ENCODE measurements at places on chromosomes 7 and 10.

GRCh38 chr10:63382066-63382465 lies 83.7 kb downstream of the JMJD1C start:
- no peak for DNase-seq

DNA sequence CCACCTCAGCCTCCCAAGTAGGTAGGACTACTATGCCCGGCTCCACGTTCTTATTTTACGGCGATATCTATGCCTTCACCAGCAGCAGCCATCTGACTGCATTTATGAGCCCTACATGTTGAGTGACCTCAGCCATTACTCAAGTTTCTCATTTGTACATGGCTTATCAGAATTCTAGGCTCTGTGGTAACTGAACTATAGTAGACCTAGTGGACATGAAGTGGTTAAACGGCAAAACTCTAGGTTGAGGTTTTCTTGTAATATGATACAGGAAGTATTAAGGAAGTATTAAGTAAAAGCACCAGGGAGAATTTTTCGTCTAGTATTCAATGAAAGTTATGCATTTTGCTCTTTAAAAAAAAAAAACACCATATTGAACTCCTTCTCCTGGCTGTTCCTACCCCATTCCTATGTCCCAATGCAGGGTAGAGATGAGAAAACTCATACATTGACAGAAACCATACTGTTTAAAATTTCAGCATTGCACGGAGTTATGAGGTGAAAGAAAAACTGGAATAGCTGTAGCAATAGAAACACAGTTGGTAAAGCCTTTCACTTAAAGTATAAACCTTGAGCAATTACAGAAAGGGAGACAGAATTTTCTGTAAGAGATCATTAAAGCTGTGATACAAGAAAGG lies 39.8 kb upstream of the EPC1 start:
- no peak for DNase-seq

- DNase-seq, result no peak
These were observed 8.8 kb upstream of the STMP1 start for GRCh38 chr7:135653340-135654080.

DNA sequence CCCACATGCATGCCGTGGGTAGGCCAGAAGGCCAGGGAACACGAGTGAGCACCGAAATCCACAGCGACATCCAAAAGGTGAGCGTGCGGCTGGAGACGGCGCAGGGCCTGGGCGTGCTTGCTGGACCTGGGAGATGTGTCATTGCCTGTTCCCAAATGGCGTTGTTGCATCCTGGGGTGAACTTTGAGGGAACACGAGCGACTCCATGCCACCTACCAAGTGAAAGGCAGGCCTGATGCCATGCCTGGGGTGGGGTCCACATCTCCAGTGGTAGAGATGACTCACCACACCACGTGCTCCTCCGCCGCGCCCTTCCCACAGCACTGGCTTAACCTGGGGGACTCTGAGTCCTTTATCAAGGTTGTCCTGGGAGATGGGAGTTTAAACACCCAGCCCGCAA lies 24.7 kb upstream of the VIPR2 start:
- DNase-seq, result no peak

DNA sequence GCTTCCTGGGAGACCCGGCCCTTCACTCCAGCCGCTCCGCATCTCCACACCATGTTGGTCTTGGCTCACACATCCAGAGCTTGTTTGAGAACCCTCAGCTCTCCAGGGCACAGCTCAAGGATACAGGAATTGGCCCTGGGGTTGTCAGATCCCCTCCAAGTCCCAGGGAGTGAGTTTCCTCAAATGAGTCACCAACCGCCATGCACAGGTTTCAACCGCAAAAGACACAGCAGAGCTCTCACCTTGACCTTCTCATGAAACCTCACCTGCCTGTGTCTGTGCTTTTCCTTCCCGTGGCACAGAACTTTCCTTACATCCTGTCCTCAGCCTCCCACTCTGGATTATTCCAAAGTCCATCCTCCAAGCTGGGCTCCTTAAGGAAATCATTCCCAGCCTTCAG lies 20.6 kb downstream of the AZGP1 start:
- no peak for DNase-seq

DNA sequence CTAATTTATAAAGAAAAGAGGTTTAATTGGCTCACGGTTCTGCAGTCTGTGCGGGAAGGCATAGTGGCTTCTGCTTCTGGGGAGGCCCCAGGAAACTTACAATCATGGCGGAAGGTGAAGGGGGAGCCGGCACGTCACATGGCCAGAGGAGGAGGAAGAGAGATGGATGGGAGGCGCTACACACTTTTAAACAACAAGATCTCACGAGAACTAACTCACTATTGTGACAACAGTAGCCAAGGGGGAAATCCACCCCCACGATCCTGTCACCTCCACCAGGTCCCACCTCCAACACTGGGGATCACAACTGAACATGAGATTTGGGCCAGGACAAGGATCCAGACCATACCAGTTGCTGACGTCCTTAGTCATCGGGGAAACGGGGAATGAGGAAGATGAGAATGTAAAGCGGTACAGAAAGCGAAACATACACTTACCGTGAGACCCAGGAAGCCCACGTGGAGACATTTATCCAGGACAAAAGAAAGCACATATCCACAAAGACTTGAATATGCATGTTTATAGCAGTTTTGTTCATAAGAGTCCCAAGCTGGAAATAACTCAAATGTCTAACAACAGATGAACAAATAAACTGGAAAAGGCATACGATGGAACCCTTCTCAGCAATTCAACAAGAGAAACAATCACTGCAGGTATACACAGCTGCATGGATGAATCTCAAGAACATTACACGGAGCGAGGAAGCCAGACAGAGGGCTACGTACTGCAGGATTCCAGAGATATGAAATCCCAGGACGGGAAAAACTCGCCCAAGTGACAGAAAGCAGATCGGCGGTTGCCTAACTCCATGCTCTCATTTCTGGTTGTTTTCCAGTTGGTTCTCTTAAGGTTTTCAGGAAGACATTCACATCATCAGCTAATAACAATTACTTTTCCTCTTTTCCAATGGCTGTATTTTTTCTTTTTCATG lies 26.2 kb upstream of the INPP5A start:
- no peak for DNase-seq

DNA sequence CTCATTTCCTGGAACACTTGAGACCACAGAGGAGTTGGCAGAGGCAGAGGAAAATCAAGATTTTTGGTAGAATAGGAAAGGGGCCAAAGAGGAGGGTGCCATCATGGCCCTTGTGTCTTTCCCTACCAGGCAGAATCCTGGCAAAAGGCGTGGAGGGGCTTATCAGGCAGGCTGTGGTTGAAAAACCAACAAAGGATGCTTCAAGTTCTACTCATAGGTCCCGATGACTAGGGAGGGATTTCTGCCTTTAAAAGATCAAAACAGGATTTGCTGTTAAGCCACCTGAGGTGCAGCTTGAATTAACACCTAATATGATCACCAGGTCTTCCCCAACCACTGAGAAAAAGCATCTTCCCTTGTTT lies 45.7 kb downstream of the BPGM start:
- DNase-seq, result no peak

DNA sequence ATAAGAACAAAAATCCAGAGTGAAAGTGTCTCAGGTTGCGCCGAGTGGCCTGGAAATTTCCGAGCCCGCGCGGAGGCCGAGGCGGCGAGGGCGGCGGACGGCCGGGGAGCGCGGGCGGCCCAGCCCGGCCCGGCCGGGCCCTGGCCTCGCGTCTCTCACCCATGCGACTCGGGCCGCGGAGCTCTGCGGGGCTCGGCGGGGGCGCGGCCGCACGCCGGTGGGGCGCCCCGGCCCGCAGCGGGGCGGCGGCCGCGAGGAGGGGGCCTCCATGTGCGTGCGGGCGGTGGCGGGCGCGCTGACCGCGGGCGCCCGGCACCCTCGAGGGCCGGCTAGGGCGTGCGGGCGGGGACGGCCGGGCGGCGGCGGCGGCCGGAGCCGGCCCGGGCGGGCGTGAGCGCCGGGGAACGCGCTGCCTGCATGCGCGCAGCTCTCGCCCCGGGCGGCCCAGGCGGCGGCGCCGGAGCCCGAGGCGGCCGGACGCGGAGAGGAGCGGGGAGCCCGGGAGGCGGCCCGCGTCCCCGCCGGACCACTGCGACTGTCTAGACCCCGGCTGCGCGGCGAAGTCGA lies 302 bp upstream of the EN2 start:
- DNase-seq, result no peak

- peak; percentile 14 for DNase-seq
These were observed 1.1 kb downstream of the TRIM8 start for GRCh38 chr10:102645388-102645740.

DNA sequence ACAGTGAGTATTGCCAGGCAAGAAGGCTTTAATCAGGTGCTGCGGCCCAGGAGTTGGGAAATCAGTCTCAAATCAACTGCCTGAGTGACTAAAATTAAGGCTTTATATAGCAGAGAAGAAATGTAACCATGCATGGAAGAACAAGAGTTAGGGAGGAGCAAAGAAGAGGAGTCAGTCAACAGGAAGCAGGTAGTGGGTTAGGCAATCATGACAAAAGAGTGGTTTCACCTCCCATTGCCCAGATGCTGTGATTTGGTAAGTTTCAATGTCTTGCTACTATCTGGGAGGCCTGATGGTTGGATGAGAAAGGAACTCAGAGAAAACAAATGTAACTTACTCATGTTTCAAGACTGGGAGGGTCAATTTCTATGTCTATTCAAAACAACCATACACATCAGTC lies 998.3 kb downstream of the GATA3 start:
- no peak for DNase-seq

DNA sequence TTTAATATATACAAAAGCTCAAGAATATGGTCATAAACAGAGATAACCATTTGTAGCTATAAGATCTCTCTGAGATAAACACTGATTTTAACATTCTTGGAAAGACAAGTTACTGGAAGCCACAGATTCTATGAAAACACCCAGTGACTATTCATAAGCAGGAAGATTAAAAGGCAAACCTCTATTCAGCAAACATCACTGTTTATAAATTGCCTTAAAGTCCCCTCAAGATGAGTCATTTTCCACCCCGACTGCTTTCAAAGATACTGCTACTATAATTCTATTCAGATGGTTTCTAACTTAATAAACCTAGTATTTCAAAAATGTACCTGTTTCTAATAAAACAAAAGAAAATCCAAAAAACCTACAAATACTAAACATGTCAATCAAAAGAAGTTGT lies 21.0 kb downstream of the TM9SF3 start:
- no peak for DNase-seq

- no peak for DNase-seq
These were observed 5.4 kb downstream of the LOXL4 start for GRCh38 chr10:98262571-98262970.

DNA sequence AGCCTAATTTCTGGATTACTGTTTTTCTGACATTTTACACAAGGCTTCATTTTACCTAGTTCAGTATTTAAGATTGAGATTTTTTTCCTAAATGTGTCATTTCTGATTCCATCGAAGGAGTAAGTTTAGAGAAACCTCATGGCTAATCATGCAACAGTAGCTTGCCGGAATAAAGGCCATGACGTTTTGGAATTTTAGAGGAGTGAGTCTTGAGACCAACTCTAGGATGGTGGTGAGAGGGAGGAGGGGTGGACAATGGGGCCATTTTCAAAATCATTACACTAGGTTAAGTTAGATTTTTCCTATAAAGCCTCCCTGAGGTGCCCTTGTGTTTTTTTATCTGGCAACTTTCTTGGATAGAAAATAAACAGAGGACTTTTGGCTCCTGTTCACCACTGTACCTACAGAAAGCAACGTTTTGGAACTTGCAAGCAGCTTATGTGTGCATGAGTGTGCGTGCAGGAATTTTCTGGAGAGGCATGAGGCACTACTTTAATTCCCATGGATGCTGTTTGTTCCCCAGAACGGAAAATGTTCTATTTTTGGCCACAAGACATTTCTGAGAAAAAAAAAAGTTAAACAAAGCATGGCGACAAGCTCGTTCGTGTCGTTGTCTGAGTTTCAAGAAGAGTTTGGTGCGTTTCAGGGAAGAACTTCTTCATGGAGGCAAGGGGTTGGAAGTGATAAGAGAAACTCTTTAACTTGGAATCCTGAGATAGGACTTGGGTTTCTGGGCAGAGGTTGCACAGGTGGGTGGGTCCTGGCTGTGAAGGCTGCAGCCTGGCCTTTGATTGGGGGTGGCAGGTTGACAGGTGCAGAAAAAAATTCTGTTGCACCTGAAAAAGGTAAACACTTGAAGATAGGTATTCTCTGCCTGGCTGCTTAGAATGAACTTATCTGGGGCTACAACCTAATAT lies 178.1 kb downstream of the PTEN start:
- DNase-seq, result no peak

DNA sequence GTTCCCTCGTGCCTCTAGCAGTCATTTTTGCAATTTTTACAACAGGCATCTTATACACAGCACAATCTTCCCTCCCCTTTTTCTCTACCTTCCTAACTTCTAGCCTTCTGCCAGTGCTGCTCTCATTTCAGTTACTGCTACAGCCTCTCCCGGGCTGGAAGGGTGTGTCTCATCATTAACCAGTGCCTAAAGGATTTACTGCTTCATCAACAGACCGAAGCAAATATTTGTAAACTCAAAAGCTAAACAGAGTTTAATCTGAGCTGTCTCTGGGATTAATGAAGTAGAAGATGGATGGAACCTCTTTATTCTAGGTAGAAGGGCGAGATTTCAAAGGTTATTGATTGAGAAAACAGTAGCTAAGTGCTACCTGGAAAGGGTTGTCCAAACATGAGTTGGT lies 94.3 kb downstream of the PRPF18 start:
- no peak for DNase-seq

- DNase-seq, result no peak
These were observed 497.7 kb downstream of the ARL4A start for GRCh38 chr7:13185139-13185538.

GRCh38 chr10:1933215-1933614 lies 195.9 kb upstream of the ADARB2 start:
- no peak for DNase-seq

DNA sequence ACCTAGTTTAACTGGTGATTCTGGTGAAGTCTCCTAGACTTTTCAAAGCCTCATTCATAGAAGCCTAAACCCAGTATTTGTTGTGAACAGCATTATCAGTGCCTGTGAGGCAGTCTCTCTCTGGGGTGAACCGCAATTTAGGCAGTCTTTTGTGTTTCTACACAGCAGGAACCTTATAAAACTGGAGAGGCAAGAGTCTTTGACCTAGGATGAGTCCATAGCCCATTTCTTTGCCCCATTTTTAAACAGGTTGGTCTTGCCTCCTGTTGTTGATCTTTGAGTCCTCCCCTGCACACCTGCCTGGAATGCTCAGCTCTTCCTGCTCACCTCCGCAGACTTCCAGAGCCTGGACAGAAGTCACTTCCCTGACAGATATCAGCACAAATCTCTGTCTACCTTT lies 51.2 kb upstream of the NRP1 start:
- DNase-seq, result no peak

DNA sequence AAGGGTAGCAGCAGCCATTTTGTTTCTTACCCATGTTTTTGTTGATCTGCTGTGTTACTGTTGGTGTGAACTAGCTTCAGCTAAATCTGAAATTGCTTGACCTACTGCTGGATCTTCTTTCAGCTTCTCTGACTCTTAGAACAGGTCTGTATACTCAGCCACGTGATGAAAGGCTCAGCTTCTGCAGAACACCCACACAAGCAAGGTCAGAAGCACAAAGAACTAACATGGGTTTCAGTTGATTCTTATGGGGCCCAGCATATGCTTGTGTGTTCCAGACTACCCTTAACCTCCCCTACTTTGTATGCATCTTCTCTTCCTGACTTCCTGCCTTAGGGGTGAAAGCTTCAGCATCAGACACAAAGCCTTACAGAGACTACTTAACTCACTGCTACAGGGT lies 186.8 kb downstream of the HGF start:
- DNase-seq, result no peak

GRCh38 chr10:133130602-133131001 lies 29.4 kb upstream of the KNDC1 start:
- no peak for DNase-seq

GRCh38 chr7:32673275-32673983 lies 178.1 kb downstream of the AVL9 start:
- no peak for DNase-seq

GRCh38 chr10:14801723-14802122 lies 27.0 kb upstream of the FAM107B start:
- no peak for DNase-seq

- DNase-seq, result no peak
These were observed 1.2 kb downstream of the JAZF1 start for GRCh38 chr7:28179120-28180030.

Data from NCI-H1694 treated with DMSO at 0.1 percent for 48 hours (cell line).